ENCODE measurements at places on chromosomes 2 and 18. TPM values are rescaled to one million over a fixed set of nuclear protein-coding genes. Genes with fewer than 3 reads are reported as not detected.

The PID1 gene
- total RNA-seq = 0.25 TPM

The CFC1 gene
- total RNA-seq = not detected

The GPBAR1 gene
- total RNA-seq = 1.4 TPM

DNA sequence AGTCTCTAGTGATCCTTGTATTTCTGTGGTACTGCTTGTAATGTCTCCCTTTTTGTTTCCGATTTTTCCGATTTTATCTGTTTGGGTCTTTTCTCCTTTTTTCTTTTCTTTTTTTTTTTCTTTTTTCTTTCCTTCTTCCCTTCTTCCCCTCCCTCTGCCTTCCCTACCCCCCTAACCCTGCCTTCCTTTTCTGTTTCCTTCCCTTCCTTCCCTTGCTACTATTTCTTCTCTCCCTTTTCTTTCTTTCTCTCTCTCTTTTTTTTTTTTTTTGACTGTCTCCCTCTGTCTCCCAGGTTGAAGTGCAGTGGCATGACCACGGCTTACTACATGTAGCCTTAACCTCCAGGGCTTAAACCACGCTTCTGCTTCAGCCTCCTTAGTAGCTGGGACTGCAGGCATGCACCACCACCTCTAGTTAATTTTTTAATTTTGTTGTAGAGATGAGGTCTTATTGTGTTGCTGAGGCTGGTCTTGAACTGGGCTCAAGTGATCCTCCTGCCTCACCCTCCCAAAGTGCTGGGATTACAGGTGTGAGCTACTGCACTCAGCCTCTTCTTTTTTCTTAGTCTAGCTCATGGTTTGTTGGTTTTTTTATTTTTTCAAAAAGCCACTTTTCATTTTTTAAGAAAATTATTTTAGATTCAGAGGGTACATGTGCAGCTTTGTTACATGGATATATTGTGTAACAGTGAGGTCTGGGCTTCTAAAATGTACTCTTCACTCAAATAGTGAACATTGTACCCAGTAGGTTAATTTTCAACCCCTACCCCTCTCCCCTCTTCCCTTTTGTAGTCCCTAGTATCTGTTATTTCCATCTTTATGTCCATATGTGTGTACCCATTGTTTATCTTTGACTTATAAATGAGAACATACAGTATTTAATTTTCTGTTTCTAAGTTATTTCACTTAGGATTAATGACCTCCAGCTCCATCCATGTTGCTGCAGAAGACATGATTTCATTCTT is 24.7 kb downstream of the CCDC138 start:
- DNase-seq = no peak
- H3K4me1 ChIP-seq = no peaks in the 10 kb centered on the region
- H3K36me3 ChIP-seq = peaks cover 21% of the 10 kb centered on the region
- no peak overlapping the region for H3K27ac ChIP-seq

DNA sequence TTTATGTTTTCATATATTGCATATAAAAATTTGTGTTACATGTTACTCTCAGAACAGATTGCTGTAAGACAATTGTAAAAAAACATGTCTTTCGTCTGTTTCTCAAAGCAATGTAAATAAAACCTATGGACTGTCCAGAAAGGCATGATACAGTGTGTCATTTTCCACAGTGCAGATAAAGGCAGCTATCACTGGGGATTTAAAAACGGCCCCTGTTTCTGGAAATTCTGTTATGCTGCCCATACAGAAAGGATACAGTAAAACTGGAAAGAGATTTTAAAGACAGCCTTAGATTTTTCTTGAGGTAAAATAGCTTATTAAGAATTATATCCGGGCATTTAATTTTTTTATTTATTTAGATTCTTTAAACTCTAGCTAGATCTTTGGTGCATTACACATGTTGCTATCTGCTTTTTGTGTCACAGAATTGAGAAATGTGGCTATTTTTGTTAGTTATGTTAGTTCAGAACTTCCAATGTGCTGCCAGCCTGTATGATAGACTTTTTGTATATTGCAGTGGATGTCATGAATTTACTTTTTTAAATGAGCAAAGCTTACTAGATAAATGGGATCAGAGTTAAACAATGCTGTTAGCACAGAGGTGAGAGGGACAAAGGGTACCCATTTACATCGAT is 859 bp upstream of the INO80D start:
- H3K27ac ChIP-seq = peak overlapping the region; percentile 99
- H3K27me3 ChIP-seq = no peaks in the 10 kb centered on the region
- H3K4me3 ChIP-seq = peak overlapping the region; percentile 93
- H3K4me1 ChIP-seq = peaks cover 18% of the 10 kb centered on the region

DNA sequence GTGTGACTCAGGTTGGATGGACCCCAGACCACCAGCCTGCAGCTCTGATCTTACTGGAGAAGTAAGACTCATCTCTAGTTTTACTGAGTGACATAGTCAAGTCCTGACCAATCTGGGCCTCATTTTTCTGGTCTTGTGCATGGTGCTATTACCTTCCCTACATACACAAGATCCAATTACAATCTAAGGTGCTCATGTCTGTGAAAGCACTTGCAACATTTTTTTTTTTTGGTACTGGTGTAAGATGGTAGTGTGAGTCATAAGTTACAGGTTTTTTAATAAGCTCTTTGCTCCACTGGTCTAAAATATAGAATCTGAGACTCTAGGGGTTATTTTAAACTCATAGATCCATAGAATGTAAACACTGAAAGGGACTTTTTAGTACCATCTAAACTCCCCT is 117.3 kb upstream of the EFEMP1 start:
- H3K4me1 ChIP-seq = no peaks in the 10 kb centered on the region
- DNase-seq = no peak
- H3K36me3 ChIP-seq = no peaks in the 10 kb centered on the region
- H3K27me3 ChIP-seq = no peaks in the 10 kb centered on the region
- H3K27ac ChIP-seq = no peak overlapping the region

GRCh38 chr2:40254611-40255010 is 197.3 kb downstream of the SLC8A1 start:
- DNase-seq = no peak
- H3K27me3 ChIP-seq = no peaks in the 10 kb centered on the region
- H3K36me3 ChIP-seq = no peaks in the 10 kb centered on the region
- no peak overlapping the region for H3K4me3 ChIP-seq
- no peak overlapping the region for H3K27ac ChIP-seq
- H3K4me1 ChIP-seq = no peaks in the 10 kb centered on the region

GRCh38 chr18:10077986-10078385 is 164.2 kb downstream of the VAPA start:
- no peak overlapping the region for H3K27ac ChIP-seq
- no peaks in the 10 kb centered on the region for H3K27me3 ChIP-seq

GRCh38 chr18:7632152-7633098 is 65.3 kb downstream of the PTPRM start:
- H3K4me3 ChIP-seq = no peak overlapping the region
- H3K27ac ChIP-seq = no peak overlapping the region
- no peaks in the 10 kb centered on the region for H3K27me3 ChIP-seq
- no peaks in the 10 kb centered on the region for H3K36me3 ChIP-seq
- DNase-seq = no peak

DNA sequence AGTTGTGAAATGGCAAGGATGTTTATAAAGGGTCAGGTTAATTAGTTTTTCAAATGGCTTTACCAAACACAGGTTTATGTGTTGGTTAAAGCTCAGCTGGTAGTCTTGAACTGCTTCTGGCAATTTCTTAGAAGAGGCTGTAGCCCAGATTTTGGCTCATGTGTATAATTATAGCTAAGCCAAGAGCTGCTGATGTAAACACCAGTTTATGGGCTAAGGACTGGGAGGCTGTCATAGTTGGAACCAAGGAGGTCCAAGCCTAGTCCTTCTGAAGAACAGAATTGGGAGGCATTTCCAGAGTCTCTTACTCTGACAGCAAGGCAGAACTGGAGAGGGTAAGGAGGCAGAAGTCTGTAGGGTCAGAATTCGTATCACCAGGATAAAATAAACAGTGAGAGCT is 25.4 kb downstream of the UBE2E3 start:
- H3K27ac ChIP-seq = no peak overlapping the region
- H3K27me3 ChIP-seq = no peaks in the 10 kb centered on the region
- H3K4me1 ChIP-seq = no peaks in the 10 kb centered on the region
- H3K36me3 ChIP-seq = no peaks in the 10 kb centered on the region

DNA sequence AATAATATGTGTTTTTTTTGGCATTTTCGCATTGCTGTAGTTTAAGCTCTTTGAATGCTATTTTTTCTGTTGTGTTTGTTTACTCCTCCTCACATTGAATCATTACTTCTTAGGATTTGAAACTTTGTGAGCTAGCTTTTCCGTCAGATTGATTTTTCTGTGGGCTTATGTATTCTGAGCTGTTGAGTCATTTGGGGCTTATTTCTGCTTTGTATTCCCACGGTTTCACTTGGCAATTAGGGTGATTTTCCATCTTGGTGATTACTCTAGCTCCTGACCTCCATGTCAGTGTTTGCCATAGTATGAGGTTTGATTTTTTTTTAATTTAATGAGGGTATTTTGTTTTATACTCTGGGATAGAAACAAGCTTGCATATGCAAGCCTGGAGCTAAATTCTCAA is 200.0 kb downstream of the CCDC102B start:
- no peak overlapping the region for H3K27ac ChIP-seq
- no peaks in the 10 kb centered on the region for H3K27me3 ChIP-seq
- no peaks in the 10 kb centered on the region for H3K36me3 ChIP-seq
- H3K4me3 ChIP-seq = no peak overlapping the region
- DNase-seq = no peak

- H3K36me3 ChIP-seq = peaks cover 7% of the 10 kb centered on the region
- no peak overlapping the region for H3K4me3 ChIP-seq
- H3K27me3 ChIP-seq = no peaks in the 10 kb centered on the region
- H3K27ac ChIP-seq = no peak overlapping the region
- H3K4me1 ChIP-seq = no peaks in the 10 kb centered on the region
Observed at GRCh38 chr2:241372361-241372992, 16.4 kb downstream of the FARP2 start.

- no peak for DNase-seq
- H3K36me3 ChIP-seq = no peaks in the 10 kb centered on the region
- no peak overlapping the region for H3K4me3 ChIP-seq
Observed at GRCh38 chr2:79009388-79009787, 16.1 kb upstream of the REG3G start.

DNA sequence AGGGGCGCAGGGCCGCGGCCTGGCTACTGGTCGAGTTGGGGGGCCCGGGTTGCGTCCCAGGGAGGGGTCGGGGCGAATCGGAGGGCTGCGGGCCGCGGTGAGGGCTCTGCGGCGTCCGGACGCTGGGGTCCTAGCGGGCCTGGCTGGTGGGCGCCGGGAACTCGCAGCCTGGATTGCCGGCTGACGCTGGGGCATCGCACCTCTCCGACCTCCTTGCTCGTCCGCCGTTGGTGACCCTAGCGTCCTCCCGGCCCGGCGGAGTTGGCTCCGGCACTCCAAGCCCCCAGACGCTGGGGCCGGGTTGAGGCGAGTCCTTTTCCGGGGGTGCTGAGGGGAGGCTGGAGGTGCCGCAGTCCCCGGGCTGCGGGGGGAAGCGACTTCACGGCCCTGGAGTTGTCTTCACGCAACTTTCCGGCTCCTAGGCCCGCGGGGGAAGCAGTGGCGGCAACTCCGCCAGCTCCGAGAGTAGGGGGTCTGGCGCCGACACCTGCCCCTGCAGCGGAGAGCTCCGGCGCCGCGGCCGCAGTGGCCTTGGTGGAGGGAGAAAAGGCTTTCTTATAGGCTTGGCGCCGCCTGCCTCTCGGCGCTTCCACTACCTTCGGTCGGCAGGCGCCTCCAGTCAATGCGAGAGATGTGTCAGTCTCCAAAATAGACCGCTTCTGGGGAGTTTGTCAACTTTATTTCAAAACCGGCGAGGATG is 70.3 kb downstream of the HAUS1 start:
- no peaks in the 10 kb centered on the region for H3K27me3 ChIP-seq
- peak overlapping the region; percentile 81 for H3K27ac ChIP-seq
- DNase-seq = peak; percentile 10
- peaks cover 11% of the 10 kb centered on the region for H3K4me1 ChIP-seq
- peak overlapping the region; percentile 100 for H3K4me3 ChIP-seq
- no peaks in the 10 kb centered on the region for H3K36me3 ChIP-seq
